ENCODE measurements at places on chromosomes 7 and 10. TPM values are rescaled to one million over a fixed set of nuclear protein-coding genes. Genes with fewer than 3 reads are reported as not detected.

DNA sequence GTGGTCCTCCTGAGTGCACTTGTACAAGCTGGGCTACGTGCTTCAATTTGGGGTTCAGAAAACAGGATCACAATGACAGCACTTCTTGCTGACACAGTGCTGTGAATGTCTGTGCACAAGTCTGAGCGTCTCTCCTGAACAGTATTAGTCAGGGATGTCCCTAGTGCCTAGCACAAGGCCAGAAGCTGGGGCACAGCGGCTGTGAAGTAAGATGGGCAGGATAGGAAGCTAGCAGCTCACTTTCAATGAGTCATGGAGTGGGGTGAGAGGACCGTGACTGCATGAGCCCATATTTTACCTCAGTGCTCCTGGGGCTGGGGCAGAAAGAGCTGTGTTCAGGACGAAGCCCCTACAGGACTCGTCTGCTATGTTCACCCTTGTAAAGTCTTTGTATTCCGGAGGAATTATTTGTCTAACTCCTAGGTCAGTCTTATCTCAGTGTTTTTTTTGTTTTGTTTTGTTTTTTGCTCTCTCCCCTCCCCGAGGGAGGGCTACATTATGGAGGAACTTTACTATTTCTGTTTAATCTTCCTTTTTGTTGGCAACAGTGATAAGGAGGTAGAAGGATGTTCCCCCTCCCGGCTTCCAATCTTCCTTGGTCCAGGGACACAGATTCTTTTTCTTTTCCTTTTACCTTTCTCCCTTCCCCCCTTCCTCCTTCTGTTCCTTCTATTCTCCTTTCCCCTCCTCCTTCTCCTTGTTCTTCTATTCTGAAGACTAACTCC lies 2.8 kb upstream of the LRMDA start:
- peak; percentile 28 for DNase-seq

DNA sequence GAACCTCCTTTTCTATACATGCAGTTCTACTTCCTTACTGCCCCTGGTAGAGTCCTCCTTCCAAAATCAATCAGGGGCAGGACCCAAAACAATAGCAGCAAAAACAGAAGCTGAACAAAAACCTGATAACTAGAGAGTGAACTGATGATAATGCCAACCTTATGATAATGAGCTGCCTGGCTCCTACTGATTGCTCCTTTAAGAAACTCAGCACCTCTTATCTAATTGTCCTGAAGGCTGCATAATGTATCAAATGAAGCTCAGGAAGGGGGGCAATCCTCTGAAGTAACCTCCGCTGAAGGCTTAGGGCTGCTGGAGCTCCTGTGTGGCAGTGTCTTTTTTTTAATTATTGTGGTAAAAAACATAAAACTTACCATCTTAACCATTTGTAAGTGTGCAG lies 257.0 kb downstream of the PHTF2 start:
- no peak for DNase-seq

LMTK2 gene
- 10.8 TPM for total RNA-seq

EMX2 gene
- total RNA-seq = 1.1 TPM

UNCX gene
- total RNA-seq = not detected
